ENCODE measurements at places on chromosomes 6 and 20. TPM values are rescaled to one million over a fixed set of nuclear protein-coding genes. Genes with fewer than 3 reads are reported as not detected.

Gene GSTA2
- not detected for total RNA-seq

Gene GPR63
- total RNA-seq = 3.9 TPM

Gene PTCHD4
- total RNA-seq = 1.6 TPM

Gene GJA10
- total RNA-seq = not detected
